Muscle of arm (tissue), 14 donors: ENCODE measurements at places on chromosomes 5 and 9.

- DNase-seq, result no peak
Measured at GRCh38 chr5:111857623-111858022, 100.6 kb upstream of the NREP start.

DNA sequence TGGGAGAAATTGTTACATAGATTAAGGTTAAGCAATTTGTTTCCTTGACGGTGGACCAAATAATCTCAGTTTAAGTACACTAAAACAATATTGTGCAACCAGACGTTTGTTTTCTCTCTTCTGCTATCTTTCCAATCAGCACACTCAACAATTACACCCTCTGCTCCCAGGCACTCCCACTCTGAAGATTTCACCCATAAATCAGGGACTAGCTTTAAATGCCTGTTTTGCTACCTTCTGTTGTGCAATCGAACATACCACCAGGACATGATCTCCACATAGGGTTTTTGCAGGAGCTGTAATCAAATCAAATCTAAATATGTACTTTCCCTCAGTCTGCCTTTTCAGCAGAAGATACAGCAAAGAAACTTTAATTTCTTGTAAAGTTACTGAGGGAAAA lies 405.8 kb upstream of the TLE4 start:
- DNase-seq, result no peak

DNA sequence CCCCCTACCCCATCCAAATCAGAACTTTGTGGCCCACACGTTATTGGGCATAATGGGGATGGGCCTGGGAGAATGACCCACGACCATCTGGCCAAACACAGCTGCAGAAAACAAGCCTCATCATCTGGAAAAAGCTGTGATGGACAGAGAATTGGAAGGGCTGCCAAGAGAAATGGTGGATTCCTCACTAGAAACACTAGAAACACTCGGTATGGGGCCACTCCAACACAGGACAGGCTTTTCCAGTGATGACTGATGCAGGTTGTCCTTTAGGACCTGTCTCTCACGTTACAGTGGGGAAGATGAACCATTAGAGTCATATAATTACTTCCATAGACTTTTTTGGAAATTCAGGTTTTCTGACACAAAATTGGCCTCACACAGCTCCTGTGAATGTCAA lies 172.4 kb upstream of the TARS1 start:
- peak; percentile 69 for DNase-seq

GRCh38 chr5:81721049-81721448 lies 29.8 kb downstream of the SSBP2 start:
- no peak for DNase-seq

GRCh38 chr5:88724201-88724600 lies 158.8 kb downstream of the MEF2C start:
- no peak for DNase-seq

DNA sequence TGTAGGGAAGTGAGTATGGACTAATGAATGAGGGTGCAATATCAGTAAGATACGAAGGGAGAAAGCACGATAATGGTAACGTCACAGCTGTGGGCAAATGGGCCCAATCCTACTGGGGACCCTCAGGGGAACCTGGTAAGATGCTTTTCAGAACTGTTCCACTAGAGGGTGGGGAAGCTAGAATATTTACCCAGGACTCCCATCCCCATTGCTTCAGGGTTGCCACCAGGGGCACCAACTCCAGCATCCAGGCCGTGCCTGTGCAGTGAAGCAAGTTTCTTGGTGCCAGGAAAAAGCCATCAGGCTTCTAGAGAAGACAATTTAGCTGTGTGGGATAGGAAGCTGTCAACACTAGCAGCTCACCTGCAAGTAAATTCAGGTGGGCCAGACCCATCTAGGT lies 409.3 kb downstream of the AGTPBP1 start:
- DNase-seq, result no peak

- DNase-seq, result no peak
Measured at GRCh38 chr9:126883636-126884035, 23.2 kb downstream of the ZBTB34 start.

DNA sequence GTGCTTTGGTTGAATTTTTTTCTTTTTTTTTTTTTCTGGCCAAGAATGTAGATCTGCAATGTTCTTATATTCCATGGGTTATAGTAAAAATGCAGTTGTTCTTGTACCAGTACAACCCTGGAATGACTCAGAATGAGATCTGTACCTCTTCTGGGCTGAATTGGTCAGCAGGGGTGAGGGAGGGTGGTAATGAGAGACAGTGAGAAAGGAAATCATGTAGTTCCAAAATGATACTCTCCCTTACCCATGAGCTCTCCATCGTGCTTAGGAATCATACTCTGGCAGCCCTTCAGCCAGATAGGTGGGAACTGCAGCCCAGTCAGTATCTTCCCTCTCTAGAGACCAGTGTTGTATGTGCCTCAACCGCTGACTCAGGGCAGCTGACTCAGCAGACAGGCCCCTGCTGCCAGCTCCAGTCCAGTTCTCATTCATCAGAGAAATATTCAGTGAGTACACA lies 2.1 kb upstream of the GLIS3 start:
- DNase-seq, result no peak

GRCh38 chr5:113056988-113057387 lies 80.4 kb downstream of the DCP2 start:
- DNase-seq, result no peak

GRCh38 chr5:100623719-100624118 lies 88.5 kb downstream of the FAM174A start:
- peak; percentile 18 for DNase-seq

DNA sequence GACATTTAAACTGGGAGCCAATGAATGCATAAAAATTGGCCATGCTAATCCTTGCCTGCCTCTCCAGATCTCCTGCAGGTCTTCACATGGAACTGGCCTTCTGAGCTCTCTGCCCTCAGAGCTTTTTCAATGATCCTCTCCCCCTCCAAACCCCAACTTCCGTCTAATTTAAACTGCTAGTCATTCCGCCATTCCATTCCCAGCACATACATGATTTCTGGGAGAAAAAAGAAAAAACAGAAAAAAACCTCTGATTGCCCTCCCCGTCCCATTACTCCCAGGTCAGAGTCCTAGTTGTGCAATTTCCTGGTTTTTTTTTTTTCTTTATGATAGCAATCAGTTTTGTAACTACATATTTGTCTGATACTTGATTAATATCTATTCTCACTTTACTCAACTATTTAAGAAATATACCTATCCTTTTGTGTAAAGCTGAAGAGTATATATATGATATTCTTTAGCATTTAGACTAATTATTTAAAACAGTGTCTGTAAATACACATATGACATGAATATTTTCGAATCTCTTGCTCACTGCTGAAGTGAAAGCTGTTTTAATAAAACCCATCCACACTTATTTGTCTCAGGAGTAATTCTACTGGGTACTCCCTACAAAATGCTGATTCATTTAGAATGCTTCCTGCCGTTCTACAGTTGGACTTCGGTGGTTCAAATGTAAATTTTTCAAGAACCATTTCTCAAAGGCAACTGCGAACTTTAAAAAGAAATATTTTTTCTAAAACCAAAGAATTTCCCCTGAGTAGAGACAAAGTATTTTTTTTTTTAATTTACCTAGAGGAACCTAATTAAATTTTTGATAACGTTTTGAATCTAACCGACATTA lies 1.6 kb downstream of the HINT1 start:
- no peak for DNase-seq

- DNase-seq, result no peak
Measured at GRCh38 chr5:115379622-115380344, 83.3 kb upstream of the CCDC112 start.

- DNase-seq, result no peak
Measured at GRCh38 chr9:34782372-34782771, 72.4 kb upstream of the CCL21 start.

DNA sequence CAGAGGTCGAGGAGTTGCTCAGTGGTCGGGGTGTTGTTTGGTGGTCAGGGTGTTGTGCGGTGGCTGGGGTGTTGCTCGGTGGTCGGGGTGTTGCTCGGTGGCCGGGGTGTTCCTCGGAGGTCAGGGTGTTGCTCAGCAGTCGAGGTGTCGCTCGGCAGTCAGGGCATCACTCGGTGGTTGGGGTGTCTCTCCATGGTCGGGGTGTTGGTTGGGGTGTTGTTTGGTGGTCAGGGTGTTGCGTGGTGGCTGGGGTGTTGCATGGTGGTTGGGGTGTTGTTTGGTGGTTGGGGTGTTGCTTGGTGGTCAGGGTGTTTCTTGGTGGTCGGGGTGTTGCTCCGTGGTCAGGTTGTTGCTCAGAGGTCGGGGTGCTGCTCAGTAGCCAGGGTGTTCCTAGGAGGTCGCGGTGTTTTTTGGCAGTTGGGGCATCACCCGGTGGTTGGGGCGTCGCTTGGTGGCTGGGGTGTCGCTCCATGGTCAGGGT lies 11.0 kb upstream of the GPSM1 start:
- DNase-seq, result no peak

- no peak for DNase-seq
Measured at GRCh38 chr5:111927191-111927590, 170.2 kb upstream of the NREP start.
